NCI-H1436 treated with DMSO at 0.1 percent for 48 hours (cell line): ENCODE measurements at places on chromosomes 2 and 18.

GRCh38 chr2:227536445-227536844, 62.2 kb upstream of the SCYGR2 start:
- DNase-seq = no peak

- DNase-seq = no peak
Measured at GRCh38 chr2:147998203-147998602, 22.3 kb downstream of the ORC4 start.

GRCh38 chr2:140465301-140465700, 1665.5 kb downstream of the LRP1B start:
- DNase-seq = no peak

DNA sequence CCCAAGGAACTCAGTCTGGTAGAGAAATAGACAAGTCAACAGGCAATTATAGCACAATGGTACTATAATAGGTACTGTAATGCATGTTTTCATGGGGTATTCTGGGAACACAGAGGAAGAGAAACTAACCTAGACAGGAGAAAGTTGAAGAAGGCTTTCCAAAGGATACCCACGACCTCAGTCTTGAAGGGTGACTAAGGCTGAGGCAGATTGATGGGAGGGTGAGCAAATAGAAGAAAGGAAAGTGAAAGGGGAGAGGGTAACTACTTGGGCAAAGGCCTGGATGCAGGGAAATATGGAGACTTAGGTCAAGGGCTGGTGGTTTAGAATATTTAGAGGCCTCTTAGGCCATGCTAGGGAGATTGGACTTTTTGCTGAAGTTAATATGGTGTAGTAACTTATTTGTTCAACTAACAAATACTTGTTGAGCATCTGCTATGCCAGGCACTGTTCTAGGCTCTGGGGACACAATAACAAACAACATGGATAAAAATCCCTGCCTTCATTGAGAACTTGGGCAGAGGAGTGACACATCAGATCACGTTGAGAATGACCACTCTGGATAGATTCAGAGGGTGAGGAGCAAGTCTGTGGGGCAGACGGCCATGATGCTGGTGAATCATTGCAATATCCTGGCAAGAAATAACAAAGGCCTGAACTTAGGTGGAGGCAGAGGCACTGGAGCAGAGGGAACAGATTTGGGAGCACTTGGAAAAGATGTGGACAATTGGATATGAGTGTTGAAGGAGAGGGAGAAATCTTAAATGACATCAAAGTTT, 56.4 kb downstream of the PLB1 start:
- no peak for DNase-seq

GRCh38 chr2:126635281-126635680, 20.7 kb upstream of the GYPC start:
- DNase-seq = no peak
